ENCODE measurements at places on chromosomes 3 and 15.

GRCh38 chr3:143795874-143796273 lies 52.4 kb downstream of the SLC9A9 start:
- DNase-seq: no peak

DNA sequence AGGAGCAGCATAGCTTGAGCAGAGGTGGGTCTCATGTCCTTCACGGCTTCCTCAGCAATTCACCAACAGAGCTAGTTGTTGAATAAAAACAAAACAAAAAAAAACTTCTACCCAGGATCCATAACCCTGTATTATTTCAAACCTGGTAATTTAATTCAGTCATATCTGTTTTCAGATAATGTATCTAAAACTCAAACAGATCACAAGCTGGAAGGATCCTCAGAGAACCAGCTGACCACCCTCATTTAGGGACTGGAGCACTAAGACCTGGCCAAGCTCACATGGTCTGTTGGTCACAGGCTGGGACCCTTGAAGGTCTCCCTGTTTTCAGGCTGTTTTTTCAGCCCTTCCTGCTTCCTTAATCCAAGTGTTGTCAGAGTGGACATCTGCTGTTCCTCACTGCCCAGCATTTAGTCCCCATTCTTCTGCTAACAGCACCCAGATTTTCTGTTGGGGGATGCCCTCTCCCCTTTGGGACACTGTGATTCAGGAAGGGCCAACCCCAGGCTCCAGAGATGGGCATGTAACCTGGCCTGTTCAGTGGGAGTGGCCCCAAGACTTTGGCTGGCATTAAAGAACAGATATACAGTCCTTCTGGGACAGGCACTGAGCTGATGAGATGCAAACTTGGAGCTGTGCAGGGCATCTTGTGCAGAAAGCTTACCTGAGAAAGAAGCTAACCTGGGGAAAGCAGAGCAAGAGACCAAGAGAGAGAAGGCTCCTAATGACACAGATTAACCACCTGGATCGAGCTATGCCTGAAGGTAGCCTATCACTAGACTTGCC lies 78.8 kb upstream of the SPATA12 start:
- DNase-seq: no peak

- DNase-seq: no peak
Observed at GRCh38 chr15:43931119-43931518, 104.3 kb downstream of the WDR76 start.

- no peak for DNase-seq
Observed at GRCh38 chr15:83396101-83396500, 51.0 kb upstream of the SH3GL3 start.

DNA sequence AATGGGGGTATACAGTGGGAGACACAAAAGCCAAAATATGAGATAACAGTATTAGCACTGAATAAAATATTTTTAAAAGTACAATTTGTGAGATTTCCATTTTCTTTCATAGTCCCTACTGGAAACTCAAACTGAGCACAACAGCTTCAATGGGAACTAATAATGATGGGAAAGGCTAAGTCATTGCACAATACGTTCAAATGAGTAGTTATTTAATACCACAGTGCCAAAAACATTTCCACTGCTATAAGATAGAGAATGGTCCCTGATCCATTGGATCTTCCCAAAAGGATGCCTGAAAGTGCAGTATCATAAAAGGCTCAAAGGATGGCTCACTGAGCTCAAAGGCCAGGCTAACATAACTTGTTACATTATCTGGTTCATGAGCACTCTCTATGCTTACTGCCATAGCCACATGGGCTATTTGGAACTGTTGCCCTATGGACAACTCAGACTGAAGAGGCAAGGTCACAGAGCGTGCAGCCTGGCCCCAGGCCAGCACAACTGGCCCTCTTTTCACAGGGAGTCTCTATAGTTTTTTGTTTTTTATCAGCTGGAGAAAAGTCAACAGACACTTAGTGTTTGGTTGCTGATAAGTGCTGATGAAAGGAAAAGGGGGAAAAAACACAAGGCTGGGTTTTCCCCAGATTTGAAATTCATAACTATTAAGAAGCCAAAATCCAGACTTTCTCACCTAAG lies 54.1 kb upstream of the PPIB start:
- no peak for DNase-seq

DNA sequence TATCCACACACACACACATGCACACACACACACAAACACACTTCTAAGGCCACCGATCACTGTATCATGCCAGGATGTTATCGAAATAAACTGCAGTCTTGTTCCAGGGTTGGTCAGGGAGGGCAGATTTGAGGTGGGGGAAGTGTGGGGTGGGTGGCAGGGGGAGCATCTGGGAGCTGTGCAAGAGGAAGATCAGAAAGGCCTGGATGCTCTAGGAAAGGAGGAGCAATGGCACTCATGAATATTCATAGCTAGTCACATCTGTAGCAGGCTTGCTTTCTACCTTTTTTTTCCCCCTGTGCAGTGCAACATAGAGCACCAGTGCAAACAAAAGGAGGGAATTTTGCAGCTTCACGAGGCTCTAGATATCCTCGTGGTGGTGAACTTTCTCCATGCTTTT lies 84.9 kb downstream of the MEIS2 start:
- DNase-seq: no peak

DNA sequence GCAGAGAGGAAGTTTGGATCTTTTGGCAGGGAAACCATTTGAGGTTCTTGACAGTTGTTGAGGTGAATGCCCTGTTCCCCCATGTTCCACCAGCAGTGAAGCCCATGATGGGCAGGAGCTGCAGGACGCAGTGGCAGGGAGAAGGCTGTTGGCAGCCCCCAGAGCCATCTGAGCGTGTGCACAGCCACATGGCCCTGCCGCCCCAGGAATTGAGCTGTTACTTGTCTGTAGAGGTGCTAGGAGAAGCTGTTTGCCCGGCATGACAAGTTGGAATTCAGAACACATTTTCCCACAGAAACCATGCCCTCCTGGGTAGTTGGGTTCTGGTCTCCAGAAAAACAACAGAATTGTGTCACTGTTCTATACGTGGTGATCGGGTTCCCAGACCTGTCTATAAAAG lies 218.2 kb upstream of the NR2E3 start:
- no peak for DNase-seq

DNA sequence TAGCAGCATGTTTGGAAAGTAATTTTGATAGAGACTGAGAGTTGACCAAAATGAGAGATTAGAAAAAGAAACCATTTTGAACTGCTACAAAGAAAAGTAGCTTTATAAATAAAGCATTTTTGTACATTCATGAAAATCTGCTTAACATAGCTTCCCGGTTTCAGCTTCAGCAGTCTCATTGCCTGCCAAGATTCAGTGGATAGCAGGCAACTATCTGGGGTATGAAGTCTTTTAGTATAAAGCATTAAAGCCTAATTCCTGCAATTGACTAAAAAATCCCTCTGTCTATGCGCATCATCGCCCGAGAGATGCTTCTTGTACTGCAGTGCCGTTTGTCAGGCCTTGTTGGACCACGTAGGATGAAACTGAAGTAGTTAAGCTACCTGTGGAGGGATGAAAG lies 588.4 kb downstream of the NAALADL2 start:
- no peak for DNase-seq

- DNase-seq: peak; percentile 29
Observed at GRCh38 chr3:49276475-49277382, at the start of gene C3orf62. C3orf62 (minus strand) TSS chr3:49277232; CDS start chr3:49276872, 360 bp downstream.

- DNase-seq: no peak
Observed at GRCh38 chr15:98321896-98322295, 326.4 kb upstream of the IGF1R start.

DNA sequence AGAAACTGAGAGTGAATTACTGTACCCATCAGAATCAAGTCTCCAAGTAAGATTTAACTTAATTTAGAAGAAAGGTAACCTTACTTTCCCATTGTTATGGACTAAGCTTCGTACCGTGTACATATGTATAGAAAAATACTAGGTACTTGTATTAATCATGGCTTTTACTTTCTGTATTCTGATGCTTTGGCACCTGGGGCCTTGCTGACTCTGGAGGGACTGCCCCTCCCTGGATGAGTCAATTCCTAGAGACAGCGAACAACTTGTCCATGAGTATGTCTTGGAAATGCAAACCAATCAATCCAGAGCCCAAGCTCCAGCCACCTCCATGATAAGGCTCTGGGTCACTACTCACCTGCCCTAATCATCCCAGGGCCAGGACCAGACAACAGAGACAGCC lies 50.0 kb upstream of the DGKG start:
- no peak for DNase-seq
